ENCODE measurements at places on chromosomes 12 and 14. TPM values are rescaled to one million over a fixed set of nuclear protein-coding genes. Genes with fewer than 3 reads are reported as not detected.
A peak's percentile ranks its signal among the peaks of the same experiment; 100 is the strongest.

DNA sequence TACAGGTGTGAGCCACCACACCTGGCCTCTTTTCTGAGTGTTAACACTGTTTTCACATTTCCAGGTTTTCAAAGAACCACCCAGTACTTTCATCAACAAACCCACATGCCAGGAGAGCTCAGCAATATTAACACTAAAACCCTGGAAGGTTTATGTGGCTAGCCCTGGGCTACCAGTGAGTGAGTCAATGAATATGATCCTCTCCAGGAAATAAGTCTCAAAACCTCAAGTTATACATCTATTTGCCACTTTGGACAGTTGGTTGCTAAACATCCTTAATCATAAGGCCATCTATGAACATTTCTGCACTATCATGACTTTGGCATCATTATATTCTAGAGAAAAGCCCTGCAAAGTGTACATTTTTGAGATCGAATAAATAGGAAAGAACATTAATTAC lies 6.3 kb upstream of the CDKL1 start:
- no peak for DNase-seq

Gene SYT10
- not detected for total RNA-seq

DNA sequence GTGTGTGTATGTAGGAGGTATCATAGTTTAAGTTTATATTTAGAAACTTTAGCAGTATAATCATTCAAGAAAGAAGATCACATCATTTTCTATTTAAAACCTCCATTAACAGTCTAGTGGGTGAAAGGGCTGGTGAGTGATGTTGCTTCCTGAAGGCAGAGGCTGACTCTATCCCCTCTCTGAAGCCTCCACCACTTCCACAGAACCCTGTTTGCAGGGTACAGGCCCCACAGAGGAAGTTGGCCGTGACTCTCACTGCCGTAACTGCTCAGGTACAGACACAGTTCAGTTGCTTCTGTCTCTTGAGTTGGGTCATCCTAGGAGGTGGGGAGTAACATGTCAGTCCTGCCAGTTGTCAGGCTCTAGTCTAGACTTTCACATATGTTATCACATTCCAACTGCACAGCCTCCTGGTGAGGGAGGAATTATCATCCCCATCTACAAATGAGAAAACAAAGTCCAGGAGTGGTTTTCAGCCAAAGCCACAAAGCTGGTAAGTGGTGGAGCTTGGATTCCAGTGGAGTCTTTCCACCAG lies 31.5 kb downstream of the CFL2 start:
- peak; percentile 35 for DNase-seq

GRCh38 chr14:104731320-104732294 lies 7.6 kb downstream of the ADSS1 start:
- DNase-seq: no peak

DNA sequence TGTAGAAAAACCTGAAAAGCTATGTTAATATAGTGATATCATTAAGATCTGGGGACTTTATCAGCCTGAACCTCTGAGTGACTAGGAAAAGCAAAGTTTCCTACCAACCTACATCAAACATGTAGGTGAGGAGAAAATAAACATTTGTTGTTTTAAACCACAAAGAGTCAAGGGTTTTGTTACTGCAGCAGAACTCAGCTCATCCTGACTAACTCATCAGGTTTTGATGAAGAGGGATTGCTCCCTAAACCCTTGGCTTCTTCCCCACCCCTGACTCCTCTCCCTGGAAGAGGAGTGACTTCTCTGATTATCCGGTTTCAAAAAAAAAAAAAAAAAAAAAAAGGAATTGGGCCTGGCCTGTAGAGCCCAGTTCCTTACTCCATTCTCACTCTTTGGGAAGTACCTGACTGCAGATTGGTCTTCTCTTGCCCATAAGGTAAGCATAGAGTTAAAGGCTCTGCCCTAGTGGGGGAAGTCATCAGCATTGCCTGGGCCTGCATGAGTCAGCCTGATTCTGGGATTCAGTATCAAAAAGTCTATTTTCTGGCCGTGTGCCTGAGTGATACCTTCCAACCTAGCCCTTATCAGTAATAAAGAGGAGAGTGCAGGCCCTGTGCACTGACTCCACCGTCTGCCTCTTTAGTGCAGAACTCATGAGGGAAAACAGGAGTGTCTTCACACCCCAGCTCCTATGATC lies 16.9 kb downstream of the BDKRB1 start:
- no peak for DNase-seq

Gene OR4M1
- total RNA-seq: not detected

Gene GLS2
- 5.4 TPM for total RNA-seq

DNA sequence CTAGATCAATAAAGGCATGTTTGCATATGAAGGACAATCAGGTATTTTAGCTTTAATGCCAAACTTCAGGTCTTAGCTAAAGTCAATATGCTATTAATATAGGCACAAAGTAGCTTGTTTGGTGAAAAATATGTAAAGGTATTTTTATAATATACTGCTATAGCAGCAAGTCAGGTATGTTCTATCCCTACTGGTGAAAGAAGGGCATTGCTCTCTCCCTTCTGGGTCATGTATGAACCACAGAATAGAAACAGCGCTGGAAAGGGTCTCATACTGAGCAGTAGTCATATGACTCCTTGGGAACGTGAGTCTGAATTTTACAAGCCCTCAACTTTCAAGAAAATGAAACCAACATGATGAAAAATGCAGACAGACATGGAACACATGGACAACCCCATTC lies 314.6 kb downstream of the GRIN2B start:
- peak; percentile 11 for DNase-seq

- peak; percentile 24 for DNase-seq
Observed at GRCh38 chr12:121107681-121108080, 25.0 kb upstream of the P2RX7 start.
